Right hindlimb (tissue), 1 donor: ENCODE measurements at places on chromosomes 2 and 18.
A peak's percentile ranks its signal among the peaks of the same experiment; 100 is the strongest.

- no peak for DNase-seq
These were observed 39.5 kb upstream of the TANC1 start for GRCh38 chr2:158928965-158929364.

DNA sequence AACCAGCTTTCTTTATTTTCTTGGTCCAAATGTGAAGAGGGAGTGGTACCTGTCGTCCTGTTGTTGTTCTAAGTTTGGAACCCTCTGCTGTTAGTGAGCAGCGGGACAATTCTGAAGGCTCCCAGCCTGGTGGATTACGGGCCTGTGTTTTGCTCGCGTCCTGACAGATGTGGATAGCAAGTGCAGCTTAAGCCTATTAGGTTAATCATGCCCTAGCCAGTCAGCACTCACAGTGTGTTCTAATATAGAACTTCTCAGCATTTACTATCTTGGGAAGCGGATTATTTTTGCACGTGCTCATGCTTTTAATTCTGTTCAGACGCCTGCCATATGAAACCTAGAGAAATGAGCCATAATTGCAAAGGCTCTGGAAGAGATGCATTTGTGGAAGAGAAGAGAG is at the start of gene PCARE:
Gene PCARE (minus strand): TSS at position 113 of the 400 bp plus-strand sequence. CDS start 262 bp downstream, outside the sequence.
- no peak for DNase-seq

- no peak for DNase-seq
These were observed 27.0 kb downstream of the TFCP2L1 start for GRCh38 chr2:121258051-121258450.

- no peak for DNase-seq
These were observed 258.7 kb upstream of the HS6ST1 start for GRCh38 chr2:128577141-128577930.

DNA sequence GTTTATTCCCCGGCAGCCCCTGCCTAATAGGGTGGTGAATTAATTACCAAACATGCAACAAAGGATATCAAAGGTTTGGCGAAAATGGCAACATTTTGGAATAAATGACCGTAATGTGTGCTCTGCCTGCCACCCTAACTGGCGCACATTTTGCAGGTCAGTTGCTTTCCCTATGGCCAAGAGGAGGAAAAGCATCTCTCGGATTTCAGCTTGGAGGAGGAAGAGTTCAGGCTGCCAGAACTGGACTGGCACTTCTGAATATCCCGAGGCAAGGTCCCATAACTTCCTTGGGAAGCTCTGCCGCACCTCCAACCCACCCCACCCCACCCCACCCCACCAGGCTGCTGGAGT is 37.1 kb downstream of the SLC25A52 start:
- peak; percentile 21 for DNase-seq

DNA sequence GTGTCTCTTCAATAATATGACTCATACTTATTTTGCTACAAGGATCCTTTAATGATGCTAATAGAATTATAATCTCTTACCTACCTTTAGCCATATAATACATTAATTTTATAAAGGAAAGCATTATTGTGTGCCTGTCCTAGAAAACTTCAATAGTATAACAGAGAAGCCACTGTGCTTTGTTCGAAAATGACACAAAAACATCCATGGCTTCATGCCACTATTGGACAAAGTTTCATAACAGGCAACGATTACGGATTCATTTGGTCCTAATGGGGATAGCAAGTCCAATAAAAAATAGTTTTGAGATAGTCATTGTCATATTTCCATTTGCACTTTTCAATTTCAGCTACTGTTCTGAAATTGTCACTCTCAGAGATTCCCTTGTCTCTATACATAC is 52.5 kb upstream of the CCDC150 start:
- no peak for DNase-seq

DNA sequence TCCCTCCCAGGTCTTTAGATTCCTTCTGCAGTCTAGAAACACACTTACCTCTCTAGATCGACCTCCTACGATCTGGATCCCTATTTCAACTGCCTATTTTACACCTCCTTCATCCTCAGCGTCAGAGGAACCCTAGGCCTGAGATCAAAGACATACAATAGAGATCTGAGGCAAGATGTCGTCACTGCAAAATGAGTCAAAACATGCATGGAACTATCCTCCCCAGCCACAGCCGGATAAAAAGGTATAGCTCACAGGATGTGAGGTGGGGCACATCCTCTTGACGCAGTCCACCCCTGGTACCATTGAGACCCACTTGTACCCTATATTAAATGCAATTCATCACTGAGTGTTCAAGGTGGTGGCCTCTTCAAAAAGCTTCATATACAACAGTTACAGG is 63.7 kb upstream of the DNAJC10 start:
- no peak for DNase-seq

DNA sequence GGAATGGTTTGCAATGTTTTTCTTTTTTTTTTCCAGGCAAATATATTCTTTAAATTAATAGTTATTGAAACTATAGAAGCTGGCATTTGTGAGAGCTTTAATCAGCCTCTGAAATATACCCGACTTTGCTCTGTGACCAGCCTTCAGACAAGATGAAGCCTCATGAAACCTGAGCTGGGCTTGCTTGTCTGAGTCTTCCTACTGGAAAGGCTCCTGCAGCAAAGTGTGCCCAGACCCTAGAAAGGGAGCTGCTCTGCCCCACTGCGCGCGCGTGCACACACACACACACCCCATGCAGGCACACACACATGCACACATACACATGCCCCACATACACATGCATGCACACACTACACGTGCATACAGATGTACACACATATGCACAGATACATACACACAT is 203.3 kb upstream of the NT5C1B start:
- no peak for DNase-seq
